ENCODE measurements at places on chromosomes 11 and 22.

- DNase-seq: no peak
Measured at GRCh38 chr22:26671317-26672059, 14.1 kb downstream of the MIAT start.

- no peak for DNase-seq
Measured at GRCh38 chr11:63556404-63557013, 6.7 kb downstream of the PLAAT2 start.

- DNase-seq: no peak
Measured at GRCh38 chr11:46223252-46223513, 54.3 kb upstream of the CREB3L1 start.

DNA sequence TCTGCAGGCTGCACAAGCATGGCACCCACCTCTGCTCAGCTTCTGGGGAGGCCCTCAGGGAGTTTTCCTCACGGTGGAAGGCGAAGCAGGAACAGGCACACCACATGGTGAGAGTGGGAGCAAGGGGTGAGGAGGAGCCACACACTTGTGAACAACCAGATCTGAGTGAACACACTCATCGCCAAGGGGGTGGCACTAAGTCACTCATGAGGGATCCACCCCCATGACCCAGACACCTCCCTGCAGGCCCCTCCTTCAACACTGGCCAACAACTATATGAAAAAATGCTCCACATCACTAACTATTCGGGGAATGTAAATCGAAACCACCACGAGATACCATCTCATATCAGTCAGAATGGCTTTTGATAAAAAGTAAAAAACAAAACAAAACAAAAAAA, 722 bp upstream of the KRTAP5-2 start:
- DNase-seq: no peak

GRCh38 chr11:70671611-70672010, 273.3 kb downstream of the CTTN start:
- no peak for DNase-seq

All from cortex of kidney (tissue), 1 donor.